ENCODE measurements at places on chromosomes 7 and 10.

- DNase-seq, result no peak
Measured at GRCh38 chr7:155765458-155765857, 46.8 kb downstream of the SHH start.

GRCh38 chr10:77106676-77107075, 530.9 kb downstream of the KCNMA1 start:
- DNase-seq, result no peak

DNA sequence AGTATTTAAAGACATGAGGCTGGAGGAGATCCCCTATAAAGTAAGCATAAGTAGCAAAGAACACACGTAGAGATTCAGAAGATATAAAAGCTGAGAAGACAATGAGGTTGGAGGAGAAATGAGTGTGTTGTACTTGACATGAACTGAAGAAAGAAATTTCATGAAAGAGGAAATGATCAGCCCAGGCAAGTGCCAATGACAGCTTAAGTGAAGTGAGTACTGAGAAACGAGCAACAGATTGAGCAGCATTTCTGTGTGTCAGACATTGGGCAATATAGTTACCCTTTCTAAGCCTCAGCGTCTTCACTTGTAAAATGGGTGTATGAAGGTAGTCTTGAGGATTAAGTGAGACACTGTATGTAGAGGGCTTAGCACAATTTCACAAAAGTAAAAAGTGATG, 4.8 kb upstream of the LIPA start:
- DNase-seq, result no peak

DNA sequence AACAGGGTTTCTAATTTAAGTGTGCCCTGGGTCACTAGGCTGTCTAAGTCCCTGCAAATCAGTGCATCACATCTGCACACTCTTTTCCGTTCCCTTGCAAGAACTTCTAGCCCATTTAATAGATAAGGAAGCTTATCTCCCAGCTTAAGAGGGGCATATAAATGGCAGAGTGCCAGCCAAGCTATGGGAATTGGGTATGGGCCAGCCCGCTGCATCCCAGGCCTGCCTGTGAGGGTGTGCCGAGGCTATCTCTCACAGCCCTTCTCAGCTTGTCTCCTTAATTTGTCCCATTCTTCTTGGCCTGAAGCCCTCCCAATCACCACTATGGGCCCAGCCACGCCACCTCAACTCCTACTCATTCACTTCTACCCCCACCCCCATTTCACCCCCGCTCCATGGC, 14.7 kb downstream of the AQP1 start:
- no peak for DNase-seq

- no peak for DNase-seq
Measured at GRCh38 chr7:921581-922333, 32.7 kb downstream of the ADAP1 start.

- no peak for DNase-seq
Measured at GRCh38 chr10:127252818-127253217, 56.4 kb upstream of the INSYN2A start.
